Motor neuron (in vitro differentiated cells): ENCODE measurements at places on chromosomes 7 and 10.

- no peak for ATAC-seq
These were observed 663.1 kb upstream of the GHITM start for GRCh38 chr10:83476211-83476610.

DNA sequence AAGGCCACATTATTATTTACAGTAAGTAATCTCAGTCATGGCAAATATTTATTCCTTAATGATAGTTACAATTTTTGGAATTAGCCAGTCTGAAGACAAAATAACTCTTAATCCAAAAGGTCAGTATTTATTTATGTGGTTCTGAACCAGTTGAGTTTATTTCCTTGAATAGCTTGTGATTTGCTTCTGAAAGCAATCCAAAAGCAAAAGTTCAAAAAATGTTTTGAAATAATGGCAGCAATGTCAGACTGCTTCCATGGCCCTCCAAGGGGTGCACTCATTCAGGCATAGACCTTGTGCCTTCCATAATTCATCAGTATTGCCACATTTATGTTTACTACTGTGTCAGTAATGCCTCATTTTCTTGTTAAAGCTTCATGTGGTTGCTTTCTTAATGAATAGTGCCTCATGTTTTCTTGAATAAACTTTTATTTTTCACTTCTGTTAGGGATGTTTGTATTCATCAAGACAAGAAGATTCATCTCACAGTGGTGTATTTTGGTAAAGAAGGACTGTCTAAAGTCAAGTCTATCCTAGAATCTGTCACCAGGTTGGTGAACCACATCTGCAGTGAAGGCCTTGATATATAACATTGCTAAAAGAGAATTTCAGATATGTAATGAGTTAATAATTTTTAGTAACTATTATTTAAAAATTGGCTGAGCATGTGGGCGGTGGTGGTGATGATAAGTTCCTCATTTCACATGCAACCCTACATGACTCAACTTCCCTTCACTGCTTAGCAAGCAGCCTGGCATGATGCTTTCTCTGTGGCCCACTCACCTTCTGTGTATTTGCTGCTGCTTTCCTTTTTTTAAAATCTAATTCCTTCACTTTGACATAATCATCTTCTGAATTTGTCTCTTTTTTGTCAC, 22.0 kb downstream of the CSGALNACT2 start:
- no peak for ATAC-seq

DNA sequence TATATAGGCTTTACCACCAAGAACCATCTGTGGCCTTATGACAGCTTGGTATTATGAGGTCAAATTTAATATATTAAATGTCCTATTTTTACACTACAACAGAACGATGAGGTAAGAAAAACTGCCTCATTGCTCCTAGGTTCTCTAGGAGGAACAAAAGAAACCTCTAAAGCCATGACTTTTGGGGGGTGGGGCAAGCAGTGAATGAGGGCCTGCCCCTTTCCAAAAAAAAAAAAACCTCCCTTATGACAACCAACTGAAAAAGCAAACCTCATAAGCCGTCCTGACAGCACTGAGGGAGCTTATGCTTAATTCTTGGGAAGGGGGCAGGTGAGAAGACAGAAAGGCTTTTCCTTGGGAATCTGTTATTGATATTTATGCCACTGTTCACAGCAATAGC, 116.6 kb downstream of the KMT2E start:
- ATAC-seq: no peak

DNA sequence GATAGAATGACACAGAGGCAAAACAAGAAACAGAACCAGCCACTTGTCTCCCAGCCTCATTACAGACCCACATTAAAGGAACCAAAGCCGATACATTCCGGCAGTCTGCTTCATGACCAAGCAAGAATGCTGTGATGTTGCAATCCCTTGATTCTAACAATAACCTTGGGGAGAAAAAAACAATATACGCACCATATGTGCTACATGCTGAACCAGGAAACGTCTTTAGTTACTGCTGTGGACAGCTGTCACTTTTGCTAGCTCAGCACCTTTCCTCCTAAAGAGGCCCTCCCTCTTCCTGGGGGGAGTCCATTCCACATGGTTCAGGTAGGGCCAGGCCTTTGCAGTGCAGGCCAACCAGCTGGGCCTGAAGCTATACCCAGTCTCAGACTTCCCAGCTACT, 79.1 kb downstream of the PRTFDC1 start:
- ATAC-seq: peak; percentile 97

- no peak for ATAC-seq
These were observed 37.8 kb downstream of the STEAP4 start for GRCh38 chr7:88268858-88269257.

DNA sequence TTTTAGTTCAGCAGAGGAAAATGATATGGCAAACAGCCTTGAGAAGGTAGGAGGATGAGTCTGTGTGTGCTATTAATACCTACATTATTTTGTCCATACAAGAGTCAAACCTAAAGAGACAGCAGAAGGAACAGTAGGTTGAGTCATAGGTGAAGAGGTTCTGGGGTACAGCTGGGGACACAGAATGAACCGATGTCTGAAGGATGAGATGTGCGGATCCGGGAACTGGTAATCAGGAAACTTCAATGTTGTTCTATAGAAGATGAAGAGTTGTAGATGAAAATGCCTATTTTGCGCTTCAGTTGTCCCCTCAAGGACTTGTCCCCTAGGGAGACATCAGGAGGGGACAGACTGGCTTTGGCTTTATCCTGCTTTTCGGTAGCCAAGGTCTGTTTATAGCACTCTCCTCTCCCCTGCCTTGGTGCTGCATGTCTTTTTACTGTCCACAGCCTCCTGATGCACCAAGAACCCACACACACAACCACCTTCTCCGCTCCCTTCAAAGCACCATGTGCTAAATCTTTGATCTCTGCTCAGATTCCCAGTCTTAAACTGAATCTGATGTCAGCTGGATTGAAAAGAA, 94.6 kb downstream of the GNAT3 start:
- ATAC-seq: no peak

- no peak for ATAC-seq
These were observed 86.1 kb upstream of the NPY start for GRCh38 chr7:24197852-24198251.

GRCh38 chr7:94109556-94109955, 105.4 kb upstream of the BET1 start:
- no peak for ATAC-seq

DNA sequence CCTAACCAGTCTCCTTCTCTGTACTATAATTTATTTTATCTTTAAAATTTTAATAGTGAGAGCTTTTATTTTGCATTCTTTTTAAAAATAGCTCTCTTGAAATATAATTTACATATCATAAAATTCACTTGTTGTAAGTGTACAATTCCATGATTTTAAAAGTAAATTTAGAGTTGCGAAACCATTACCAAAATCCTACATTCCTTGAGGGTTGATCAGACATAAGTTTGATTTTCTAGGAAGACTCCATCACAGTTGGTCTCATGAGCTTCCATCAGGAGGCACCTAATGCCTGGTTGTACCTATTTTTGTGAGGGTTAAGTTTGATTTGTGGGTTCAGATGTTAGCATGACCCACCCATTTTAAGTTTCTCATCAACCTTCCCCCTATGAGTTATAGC, 108.1 kb downstream of the BMPER start:
- no peak for ATAC-seq

DNA sequence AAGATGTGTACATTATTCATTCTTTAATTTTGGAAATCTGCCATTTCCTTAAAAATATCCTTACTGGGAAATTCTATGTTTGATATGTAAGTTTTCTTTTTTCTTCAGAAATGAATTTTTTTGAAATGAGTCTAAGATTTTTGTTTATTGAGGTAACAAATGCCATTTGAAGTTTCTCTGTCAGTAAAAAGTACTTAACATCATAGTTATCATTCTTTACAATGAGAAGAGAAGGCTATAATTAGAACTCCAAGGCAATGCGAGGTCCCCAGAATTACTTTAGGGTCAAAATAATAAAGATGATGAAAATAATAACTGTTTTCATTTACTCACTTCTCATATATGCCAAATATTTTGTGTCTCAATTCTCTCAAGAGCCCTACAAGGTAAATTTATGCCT, 37.0 kb upstream of the RHOBTB1 start:
- ATAC-seq: no peak

GRCh38 chr10:4326647-4327046, 499.4 kb upstream of the AKR1E2 start:
- ATAC-seq: no peak

GRCh38 chr7:1357601-1358271, 101.5 kb downstream of the MICALL2 start:
- ATAC-seq: peak; percentile 32

DNA sequence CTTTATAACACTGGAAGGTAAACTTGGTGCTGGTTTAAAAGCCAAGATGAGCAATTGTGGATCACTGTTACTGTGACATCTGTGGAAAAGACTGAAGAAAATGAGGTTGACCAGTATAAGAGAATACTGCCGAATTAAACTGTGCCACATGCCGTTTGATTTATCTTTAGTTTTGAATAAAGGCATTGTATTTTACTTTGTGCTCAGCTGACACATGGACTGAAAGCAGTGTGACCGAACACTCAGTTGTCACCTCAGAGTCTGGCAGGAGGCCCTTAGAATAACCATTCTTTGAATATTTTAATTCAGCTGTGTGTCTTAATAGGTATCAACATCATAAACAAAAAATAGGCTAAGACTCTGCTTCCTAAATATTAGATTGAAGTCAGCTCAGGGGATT, 133.7 kb upstream of the GJD4 start:
- ATAC-seq: peak; percentile 40

GRCh38 chr10:117096599-117097201, 41.4 kb downstream of the VAX1 start:
- ATAC-seq: no peak

- no peak for ATAC-seq
These were observed 540.3 kb upstream of the IGFBP3 start for GRCh38 chr7:46461334-46461777.

- ATAC-seq: no peak
These were observed 19.5 kb upstream of the ITGB8 start for GRCh38 chr7:20310963-20311742.
